Substantia nigra (tissue), 51 donors: ENCODE measurements at places on chromosomes 16 and 17.

DNA sequence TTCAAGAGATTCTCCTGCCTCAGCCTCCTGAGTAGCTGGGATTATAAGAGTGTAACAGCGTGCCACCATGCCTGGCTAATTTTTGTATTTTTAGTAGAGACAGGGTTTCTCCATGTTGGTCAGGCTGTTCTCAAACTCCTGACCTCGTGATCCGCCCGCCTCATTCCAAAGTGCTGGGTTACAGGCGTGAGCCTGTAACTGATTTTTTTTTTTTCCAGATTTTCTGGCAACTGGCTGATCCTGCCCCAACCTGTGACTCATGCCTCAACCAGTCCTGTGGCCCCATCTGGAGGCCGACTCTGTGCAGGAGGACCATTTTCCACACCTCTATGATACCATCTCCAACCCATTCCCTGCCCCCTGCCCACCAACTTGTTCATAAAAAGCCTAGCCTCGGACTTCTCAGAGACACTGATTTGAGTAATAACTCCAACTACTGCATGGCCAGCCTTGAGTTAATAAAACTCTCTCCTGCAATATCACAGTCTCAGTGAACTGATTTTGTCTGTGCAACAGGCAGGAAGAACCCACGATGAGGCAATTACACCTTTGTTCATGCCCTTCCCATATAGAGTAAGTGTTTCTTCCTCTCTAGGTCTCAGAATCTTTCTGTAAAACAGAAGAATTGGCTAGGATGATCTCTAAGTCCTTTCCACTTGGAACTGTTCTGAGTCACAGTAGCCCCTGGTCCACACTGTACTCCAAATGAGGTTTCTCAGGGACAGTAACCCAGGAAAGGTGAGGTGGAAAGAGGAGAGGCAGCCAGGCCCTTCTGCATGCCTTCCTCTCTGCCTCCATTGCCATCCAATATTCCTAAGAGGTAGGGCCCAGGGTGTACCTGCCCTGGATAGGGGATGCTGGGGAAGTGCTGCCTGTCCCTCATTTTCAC, 8.8 kb upstream of the CNOT1 start:
- no peak for DNase-seq

GRCh38 chr17:38667099-38667786, 7.5 kb downstream of the EPOP start:
- DNase-seq, result peak; percentile 40

GRCh38 chr16:57949013-57949412, 21.9 kb downstream of the CNGB1 start:
- DNase-seq, result no peak

DNA sequence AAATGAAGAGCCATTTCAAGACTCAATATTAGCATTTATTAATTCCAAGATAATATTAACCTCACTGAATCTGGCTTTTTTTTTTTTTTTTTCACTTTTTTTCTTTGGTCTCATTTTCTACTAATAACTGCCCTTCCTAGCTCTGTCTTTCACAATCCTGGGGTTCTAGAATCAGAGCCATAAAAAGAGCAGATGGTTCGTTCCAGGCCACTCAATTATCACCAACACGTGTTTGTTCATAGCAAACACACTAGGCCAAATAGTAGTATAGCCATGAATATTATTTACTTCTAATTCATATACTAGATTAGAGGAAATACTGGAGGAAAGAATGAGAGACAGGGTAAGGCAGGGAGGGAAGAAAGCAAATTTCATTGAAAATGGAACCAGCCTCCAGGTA, 39.8 kb downstream of the TEX2 start:
- no peak for DNase-seq

DNA sequence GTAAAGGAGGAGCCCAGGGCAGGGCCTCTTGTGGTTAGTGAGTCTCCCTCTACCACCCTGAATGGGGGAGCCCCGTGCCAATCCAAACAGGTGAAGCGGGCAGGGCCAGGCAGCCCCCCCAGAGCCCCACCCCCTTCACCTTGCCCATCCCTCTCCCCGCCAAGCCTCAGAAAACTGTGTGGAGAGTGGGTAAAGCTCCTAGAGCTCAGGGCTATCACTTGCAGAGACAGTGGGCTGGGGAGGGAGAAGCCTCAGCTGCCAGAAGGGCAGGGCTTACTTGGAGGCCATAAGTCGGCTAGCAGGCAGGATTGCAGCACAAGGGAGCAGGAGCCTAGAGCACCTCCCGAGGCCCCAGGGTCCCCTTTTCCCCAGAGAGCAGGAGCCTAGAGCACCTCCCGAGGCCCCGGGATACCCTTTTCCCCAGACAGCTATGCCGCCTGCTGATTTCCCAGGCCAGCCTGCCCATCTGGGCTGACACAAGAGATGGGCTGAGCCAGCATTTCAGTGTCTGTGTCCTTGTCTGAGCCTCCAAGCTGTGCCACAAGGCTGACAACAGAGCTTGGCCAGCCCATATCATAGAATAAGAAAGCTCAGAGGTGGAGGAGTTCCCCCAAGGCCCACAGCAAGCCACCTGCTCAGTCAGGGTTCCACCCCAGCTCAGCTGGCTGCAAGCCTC, 6.7 kb upstream of the KRT14 start:
- DNase-seq, result no peak

DNA sequence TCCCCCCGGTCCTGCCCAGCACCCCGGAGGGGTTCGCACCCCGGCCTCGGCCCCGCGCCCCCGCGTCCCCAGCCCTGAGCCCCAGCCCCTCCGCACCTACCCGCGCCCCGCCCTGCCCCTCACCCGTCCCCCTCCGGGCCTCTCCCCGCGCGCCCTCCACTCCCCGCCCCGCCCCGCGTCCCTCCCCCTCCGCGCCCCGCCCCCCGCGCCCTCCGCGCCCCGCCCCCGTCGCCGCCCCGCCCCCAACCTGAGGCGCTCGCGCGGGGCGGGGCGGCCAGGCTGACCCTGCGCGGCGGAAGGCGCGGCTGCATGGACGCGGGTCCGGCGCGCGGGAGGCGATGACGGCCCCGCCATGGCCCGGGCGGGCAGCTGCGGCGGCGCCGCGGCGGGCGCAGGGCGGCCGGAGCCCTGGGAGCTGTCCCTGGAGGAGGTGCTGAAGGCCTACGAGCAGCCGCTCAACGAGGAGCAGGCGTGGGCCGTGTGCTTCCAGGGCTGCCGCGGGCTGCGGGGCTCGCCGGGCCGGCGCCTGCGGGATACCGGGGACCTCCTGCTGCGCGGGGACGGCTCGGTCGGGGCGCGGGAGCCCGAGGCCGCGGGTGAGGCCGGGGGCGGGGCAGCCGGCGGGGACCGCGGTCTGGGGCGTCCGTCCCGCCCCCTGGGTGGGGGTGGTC, at the start of gene SPIRE2:
SPIRE2 (plus strand) TSS at position 277 of the 671 bp plus-strand sequence; CDS start at position 353, 76 bp downstream.
- DNase-seq, result peak; percentile 57

- peak; percentile 81 for DNase-seq
These were observed 1.9 kb downstream of the PMP22 start for GRCh38 chr17:15263206-15263579.

GRCh38 chr17:29172589-29172988, 7.6 kb downstream of the MYO18A start:
- DNase-seq, result no peak

- no peak for DNase-seq
These were observed 19.3 kb downstream of the SHMT1 start for GRCh38 chr17:18344021-18344420.
